ENCODE measurements at places on chromosomes 2 and 18.

- DNase-seq = no peak
Observed at GRCh38 chr18:62590799-62591590, 68.2 kb downstream of the ZCCHC2 start.

GRCh38 chr2:237889811-237890210 is 30.4 kb downstream of the RAMP1 start:
- DNase-seq = no peak

DNA sequence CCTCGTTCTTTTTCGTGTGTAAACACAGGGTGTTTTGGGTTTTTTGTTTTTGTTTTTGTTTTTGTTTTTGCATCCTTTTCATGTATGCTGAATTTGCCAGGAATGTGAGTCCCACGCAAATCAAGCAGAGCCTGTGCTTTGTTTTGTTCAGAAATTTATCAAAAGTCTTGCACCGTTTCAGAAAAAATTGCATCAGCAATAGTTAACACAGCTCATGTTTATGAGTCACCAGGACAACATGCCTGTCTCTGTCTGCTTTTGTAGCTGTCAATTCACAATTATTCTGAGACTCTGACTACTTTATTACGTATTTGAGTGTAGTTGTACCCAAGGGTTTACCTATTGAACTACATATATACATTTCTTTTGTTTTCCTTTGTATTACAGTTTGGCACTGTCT is 38.3 kb downstream of the MRPL44 start:
- DNase-seq = peak; percentile 43

GRCh38 chr2:51441786-51442185 is 409.9 kb upstream of the NRXN1 start:
- DNase-seq = no peak

DNA sequence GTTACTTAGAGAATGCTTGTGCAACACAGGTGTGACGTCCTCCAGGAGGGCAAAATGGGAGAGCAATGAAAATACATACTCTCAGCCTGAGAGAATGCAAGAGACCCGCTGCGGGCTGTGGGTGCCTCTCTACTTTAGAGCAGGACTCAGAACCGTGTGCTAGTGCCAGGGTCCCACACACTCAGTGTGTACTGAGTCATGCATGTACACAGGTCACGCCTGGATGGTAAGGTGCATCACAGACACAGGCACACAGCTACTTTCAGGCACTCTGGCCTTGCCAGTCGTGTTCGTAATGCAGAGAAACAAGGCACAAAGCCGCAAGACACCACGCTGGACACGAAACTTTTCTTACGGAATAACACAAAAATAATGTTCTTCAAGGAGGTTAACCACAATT is 125.3 kb downstream of the ZNF516 start:
- DNase-seq = no peak

- DNase-seq = peak; percentile 29
Observed at GRCh38 chr2:215982465-215982875, 30.9 kb downstream of the MREG start.

DNA sequence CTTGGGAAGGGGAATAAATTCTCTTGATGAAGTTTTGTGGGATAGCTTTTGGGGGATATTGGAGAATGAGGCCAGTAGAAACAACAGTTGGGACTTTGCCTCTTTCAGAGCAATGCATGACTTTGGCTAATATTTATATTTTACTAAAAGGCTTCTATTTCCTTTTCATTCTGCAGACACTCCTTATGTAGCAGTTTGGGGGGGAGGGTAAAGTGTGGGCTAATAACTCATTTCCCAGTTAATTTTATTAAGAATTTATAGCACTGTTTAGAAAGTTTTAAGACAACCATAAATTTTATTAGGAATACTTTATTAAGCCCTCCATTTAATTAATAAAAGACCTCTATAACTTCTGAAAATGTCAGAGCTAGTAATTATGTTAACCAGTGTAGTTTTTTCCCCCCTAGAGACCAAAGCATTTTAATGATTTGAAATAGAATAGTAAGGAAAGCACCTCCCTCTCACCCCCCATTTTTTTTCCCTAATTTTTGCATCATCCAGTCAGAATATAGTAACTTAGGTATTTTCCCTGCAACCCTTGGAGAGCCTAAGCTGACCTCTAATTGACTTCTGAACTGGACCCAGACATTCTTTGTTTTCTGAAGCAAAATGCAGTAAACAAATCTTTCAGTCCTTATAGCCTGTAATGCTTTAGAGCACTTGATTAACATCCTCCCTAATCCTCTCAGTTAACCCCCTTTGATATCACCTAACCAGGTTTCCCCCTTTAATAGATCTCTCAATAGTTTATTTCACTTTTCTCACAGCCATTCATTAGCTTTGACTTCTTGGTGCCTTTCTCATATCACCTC is 5.0 kb upstream of the MEIS1 start:
- DNase-seq = no peak

DNA sequence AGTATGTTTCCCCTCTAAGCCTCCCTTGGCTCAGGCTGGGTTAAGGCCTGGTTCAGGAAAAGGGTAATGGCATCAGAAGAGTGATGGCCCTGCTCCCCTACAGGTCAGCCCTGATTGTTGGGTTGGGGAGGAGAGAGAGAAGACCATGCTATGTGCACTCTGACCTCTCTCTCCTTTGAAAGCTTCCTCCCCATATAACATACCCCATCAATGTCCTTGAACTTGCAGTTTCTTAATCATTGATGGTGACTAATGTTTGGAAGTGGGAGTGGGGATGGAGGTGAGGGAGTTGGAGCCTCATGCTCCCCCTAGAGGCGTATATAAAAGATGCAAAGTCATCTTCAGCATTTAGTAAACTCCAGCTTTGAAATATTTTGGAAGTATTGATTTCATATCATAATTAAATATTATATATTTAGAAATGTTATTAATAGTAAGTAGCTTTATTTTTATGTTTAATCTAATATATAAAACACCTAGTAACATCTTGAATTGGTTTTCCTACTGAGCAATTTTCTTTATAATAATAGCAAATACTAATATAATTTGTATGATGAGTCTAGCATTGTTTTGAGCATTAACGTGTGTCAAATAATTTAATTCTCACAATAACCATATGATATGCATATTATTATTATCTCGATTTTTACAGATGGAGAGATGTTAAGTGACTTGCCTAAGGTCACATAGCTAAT is 8.8 kb downstream of the PLCL1 start:
- peak; percentile 36 for DNase-seq

DNA sequence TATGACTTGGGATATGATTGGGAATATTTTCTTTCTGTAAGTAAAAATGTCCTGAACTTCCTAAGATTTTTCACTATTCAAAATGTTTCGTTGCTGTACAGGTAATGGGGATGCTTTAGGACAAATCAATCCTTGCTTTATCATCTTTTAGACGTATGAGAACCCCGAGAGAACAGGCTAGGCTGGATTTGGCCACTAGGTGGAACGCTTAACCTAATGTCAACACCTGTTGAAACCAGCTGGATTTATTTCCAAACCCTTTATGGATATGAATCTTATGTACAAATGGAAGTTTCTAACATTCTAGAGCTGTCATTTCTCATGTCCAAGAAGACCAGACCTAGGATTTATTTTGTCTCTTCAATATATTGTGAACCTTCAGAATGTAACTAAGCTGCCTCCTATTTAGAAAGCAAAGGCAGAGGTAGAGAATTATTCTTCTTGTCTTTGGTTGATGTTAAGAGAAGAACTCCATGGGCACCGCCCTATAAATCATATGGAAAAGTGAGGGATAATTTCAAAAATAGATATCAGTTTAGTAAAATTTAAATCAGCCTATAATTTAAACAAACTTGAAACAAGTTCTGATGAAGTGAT is 96.7 kb downstream of the PMAIP1 start:
- DNase-seq = peak; percentile 16

DNA sequence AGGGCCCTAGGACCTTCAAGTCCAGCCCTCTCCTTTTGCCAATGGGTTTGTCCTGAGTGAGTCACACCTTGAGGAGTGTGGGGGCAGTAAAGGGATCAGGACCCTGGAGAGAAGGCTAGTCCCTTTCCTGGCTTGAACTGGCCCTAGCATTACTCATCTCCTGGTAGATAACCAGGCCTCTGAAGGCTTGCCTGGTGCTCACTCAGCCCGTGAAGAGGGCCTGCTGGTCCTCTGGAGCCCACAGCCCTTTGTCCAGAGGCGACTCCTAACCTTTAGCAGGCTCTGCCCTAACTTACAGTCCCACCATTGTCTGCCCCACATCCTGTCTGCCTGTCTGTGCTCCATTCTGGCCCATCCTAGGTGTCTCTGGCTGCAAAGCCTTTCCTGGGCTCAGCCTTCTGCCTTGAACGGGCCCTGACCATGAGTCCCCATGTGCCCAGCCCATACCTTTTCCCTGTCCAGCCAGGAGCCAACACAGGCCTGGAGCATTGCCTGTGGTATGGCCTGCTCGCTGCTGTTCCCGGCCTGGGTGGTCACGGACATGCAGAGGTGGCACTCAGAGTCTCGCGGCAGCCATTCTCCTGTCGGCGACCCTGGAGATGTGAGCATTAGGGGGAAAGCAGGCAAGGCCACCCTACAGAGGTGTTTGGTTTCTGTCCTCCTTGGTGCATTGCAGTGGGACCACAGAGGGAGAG is 5.0 kb downstream of the SFTPB start:
- DNase-seq = peak; percentile 92

DNA sequence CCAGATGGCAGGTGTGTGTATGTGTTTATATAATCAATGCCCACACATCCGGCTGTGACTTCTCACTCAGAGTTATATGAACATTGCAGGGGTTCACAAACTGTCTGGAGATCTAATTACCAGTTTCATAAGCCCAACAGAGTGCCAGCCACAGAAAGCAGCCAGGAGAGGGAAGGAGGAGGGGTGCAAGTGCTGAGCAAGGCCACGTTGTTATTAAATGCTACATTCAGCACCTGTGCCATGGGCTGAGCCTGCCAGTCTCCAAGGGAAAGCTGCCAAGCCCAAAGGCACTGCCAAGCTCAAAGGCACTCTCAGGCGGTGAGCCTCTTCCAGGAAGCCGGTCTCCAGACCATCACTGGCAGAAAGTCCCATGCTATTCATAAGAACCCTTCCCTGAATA is 17.4 kb downstream of the XDH start:
- no peak for DNase-seq

GRCh38 chr2:97760480-97761049 is 47.2 kb downstream of the ZAP70 start:
- DNase-seq = no peak

DNA sequence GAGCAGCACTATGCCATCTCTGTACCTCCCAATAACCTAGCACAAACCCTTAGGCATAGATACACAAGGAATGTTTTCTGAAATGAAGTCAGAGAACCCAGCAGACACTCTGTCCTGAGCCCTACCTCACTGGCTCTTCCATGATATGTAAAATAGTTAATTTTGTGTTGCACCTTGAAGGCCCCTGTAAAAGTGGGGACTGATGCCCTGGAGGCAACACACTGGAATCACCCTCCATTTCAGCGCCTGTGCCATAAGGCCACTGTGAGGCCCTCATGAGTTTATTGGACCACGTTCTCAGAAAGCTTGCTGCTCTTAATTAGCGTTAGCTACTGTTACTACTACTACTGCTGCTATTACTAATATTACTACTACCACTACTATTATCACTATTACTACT is 670.1 kb upstream of the SOX11 start:
- no peak for DNase-seq

- DNase-seq = no peak
Observed at GRCh38 chr2:7844414-7844965, 837.4 kb upstream of the ID2 start.

DNA sequence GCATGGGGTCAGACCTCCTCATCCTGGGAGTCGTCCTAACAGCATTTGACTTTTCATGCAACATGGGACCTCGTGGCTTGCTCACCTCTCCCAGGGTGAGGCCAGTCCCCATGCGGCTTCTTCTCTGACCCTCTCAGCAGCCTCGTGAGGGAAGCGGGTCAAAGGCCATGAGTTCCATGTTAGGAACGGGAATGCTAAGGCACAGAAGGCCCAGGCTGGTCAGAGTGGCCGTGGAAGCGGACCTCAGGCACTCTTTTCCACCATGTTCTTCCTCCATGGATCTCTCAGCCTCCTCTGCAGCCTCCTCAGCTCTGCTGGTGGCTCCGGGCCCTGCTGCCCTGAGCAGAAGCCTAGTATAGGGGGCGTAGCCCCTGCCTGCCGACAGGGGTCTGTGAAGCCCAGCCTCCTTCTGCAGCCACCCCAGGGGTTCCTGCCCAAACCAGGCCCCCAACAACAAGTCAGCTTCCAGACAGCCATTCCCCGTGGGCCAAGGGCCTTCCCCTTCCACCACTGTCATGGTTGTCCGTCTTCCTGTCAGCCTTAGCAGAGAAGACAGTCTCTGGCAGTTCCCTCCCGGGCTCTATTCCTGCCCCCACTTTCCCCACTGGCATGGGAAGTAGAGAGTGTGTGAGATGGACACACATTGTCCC is 60.0 kb upstream of the OTOF start:
- DNase-seq = no peak

- DNase-seq = no peak
Observed at GRCh38 chr18:42545825-42546224, 569.7 kb downstream of the RIT2 start.
